Gastroesophageal sphincter (tissue), 4 donors: ENCODE measurements at places on chromosomes 1 and 21. TPM values are rescaled to one million over a fixed set of nuclear protein-coding genes. Genes with fewer than 3 reads are reported as not detected.

GRCh38 chr1:24992761-24993211 is 62.7 kb upstream of the RUNX3 start:
- no peak for ATAC-seq

GRCh38 chr1:24075946-24076345 is 36.0 kb downstream of the MYOM3 start:
- ATAC-seq, result no peak

DNA sequence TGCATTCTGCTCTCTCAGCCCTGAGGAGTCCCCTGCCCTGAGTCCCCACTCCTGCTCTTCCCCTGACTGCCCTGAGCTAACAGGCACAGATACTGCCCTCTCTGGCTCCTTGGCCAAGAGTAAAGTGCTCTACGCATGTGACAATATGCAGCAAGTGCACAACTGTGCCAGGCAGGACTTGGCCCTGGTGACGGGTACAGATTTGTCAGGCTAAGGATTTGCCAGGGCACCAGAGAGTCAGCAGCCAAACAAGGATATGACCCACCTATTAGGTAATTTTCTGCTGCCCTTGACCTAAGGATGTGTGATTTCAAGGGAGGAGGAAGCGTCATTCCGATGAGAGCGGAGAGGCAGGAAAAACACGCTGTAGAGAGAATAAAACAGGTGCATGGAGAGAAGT is 339.0 kb downstream of the PTPRU start:
- no peak for ATAC-seq

GRCh38 chr1:228222548-228222947 is 14.7 kb downstream of the OBSCN start:
- no peak for ATAC-seq

DNA sequence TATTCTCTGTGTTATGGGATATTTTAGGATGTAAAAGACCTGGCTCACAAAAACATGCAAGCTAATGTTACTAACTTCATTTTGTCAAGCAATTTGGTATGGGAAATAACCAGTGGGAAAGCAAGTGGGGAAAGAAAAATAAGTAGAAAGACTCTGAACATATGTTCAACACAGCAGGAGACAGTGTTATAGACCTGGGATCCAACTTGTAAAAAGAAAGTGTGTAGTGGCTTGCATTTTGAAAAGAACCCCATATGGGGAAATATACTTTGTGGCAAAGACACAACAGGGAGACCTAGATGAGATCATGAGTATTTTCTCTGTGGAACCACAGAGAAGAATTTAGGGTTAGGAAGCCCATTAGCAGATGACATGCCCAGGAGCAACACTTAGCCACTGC is 212.7 kb upstream of the NRIP1 start:
- ATAC-seq, result no peak

GRCh38 chr1:8905582-8906191 is 27.2 kb upstream of the ENO1 start:
- ATAC-seq, result no peak

GRCh38 chr1:180970333-180971079 is 52.2 kb downstream of the STX6 start:
- no peak for ATAC-seq

DNA sequence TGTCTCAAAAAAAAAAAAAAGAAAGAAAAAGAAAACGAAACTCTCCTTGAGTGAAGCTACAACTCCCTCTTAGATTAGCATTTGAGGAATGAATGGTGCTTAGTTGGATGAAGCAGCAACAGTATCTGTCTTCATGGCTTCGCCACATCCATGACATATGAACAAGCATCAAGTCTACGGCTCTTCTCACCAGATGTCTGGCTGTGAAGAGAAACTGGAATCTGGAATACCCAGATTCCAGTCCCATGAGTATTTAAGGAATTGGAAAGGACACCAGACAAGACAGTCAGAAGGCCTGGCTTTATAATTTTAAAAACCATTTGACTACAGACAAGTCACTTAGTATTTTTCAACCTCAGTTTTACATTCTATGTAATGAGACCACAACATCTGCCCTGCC is 38.0 kb upstream of the TADA1 start:
- no peak for ATAC-seq

GRCh38 chr21:34826836-34827235 is 158.0 kb downstream of the CLIC6 start:
- ATAC-seq, result no peak

DNA sequence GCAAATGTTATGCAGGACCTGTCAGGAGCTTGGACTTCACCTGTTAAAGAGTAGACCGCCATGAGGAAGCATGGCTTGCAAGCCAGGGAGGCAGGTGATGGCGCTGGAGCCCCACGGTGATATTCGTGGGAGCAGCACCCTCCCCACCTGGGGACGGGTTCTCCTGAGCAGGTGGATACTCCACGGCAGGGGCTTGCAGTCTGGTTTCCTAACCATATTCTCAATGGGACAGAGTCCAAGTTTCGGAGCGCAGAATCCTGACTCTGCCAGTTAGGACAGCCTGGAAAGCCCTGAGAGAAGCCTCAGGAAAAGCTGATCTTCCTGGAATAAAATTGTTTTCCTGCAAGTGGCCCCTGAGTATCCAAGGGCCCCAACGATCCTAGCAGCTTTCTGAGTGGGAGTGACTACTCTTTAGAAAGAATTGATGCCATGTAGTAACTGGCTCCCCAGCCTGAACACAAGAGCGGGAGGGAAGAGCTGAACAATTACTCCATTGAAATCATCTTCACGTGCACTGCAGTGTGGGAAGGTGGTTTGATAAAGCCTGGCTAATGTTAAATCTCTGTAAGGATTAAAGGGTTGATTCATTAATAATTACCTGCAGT is 146.3 kb upstream of the RAB4A start:
- ATAC-seq, result no peak

DNA sequence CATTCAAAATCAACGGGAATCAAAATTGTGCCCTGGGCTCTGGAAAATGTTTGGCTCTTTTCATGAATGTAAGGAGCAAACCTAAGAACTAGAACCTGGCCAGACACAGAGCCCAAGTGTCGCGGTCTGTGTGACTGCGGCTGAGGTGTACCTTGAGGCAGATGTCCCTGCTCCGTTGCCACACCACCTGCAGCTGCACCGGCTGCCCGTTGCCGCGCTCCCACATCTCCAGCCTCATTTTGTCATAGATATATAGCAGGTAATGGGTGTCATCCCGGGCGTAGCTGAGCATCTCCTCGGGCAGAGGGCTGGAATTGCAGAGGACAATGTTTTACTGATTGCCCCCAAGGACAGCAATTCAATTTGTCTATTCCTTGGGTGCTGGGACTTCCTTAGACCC is 18.7 kb downstream of the EXOSC10 start:
- no peak for ATAC-seq

Gene FAM167B
- total RNA-seq, result 4.4 TPM

Gene OLFML2B
- 5.7 TPM for total RNA-seq

Gene GNAT2
- not detected for total RNA-seq
